A172 (cell line): ENCODE measurements at places on chromosomes 2 and 18. TPM values are rescaled to one million over a fixed set of nuclear protein-coding genes. Genes with fewer than 3 reads are reported as not detected.
A peak's percentile ranks its signal among the peaks of the same experiment; 100 is the strongest.

DNA sequence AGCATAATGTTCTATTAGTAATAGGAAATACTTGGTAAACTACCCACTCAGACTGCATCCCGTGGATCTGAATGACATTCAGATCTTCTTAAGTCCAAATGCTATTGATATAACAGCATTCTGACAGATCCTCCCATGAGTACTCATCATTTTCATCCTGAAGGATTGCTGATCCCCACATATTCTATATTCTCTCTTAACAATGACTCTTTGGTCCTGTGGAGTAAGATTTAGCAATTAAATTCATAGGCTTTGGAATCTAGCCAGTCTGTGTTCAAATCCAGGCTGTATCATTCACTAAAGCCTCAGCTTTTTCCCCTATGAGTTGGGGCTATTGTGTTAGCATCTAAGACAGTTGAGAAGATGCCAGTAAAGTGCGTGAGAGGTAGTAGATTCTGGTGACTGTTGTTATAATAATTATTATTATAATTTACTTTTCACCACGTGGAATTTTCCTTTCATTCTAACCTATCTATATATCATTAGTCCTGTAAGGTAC lies 591.3 kb upstream of the SYT4 start:
- no peak for DNase-seq

Gene PTPRN
- total RNA-seq, result 19.3 and 31.5 TPM in 2 replicates

- no peak for DNase-seq
These were observed 296.8 kb downstream of the PARD3B start for GRCh38 chr2:204842068-204842467.

DNA sequence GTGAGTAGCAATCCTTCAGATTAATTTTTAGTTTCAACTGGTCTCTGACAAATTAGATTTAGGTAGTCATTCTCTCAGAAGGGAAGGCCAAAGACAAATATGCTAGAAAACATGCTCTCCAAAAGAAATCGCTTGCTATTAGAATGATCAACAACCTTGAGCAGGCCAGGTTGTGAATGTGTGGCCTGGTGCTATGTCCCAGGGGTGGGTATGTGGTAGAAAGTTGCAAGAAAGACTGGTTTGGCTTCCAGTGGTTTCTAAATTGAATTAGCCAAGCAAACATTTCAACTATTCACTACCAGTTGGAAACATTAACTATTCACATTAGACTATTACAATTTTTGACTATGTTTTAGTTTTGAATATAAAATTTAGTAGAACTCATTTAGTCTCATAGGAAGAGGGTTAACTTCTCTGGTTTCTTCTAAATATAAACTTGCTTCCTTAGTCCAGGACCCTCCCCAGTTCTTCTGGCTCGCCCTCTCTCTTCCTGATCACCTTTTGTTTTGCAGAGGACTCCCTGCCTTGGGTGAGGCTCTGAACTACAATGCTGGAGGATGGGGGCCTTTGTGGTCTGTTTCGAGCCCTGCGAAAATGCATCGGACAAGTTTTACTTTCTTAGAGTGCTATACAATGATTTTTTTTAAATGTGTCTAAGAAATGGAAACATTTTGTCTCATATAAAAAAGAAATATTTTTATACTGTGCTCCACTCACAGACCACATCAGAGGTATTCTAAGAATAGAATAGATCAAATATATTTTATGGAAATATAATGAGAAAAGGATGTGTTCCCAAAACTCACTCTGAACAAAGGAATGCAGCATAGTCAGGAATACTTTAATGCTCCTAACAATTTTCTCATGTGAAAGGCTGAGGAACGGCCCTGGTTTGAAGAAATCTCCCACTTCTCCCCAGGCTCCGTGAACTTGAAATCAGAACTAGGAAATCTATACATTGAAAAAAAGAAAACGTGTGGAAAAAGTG lies 375.0 kb upstream of the ZEB2 start:
- DNase-seq, result no peak

GRCh38 chr2:172655091-172655837 lies 80.4 kb upstream of the RAPGEF4 start:
- peak; percentile 76 for DNase-seq

DNA sequence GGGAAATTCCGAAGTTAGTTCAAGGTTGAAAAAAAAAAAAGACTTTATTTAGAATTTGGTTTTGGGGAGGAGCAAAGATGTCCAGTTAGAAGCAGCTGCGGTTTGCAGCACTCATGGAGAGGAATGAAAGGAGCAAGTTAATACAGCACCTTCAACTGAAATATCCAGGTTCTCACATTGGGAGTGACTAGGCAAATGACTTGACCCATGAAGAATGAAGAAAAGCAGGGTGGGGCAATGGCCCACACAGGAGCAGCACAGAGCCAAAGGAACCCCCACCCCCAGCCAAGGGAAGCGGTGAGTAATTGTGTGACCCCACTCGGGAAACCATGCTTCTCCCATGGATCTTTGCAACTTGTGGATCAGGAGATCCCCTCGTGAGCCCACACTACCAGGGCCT lies 32.8 kb downstream of the ZNF892 start:
- DNase-seq, result no peak

Gene POTEJ
- not detected in 2 replicates for total RNA-seq

DNA sequence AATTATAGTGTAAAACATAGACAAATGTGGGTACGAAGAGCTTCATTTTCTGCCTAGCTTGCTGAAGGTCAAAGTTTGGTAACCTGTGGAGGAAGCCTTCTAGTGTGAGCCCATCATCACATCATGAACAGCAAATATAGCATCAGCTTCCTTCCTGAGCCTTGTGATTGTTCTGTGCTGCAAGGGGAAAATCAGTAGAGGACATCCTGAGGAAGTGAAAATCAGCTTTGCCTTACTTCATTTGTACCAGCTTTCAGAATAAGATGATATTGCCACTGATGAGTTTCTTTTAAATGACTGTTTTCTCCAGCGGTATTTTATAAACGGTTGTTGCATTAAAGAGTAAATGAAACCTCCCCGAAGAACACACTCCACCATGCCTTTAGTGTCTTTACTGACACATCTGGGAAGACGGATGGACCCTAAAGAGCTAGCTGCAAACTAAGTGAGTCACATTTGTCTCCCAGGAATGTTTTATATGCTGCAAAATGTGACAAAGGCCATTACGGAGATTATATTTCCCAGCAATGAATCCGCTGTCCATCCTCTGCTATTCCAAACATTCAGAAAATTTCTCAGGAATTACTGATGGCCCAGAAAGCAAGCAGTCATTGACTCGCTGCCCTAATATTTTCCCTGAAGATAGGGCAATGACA lies 1272.8 kb downstream of the SUCLG1 start:
- peak; percentile 60 for DNase-seq
